Ascending aorta (tissue), 2 donors: ENCODE measurements at places on chromosomes 13 and 19. TPM values are rescaled to one million over a fixed set of nuclear protein-coding genes. Genes with fewer than 3 reads are reported as not detected.

- peak; percentile 78 for DNase-seq
- no peak overlapping the region for H3K4me3 ChIP-seq
- H3K4me1 ChIP-seq = peaks cover 2% of the 10 kb centered on the region
- peaks cover 18% of the 10 kb centered on the region for H3K36me3 ChIP-seq
- no peak overlapping the region for H3K27ac ChIP-seq
- H3K27me3 ChIP-seq = no peaks in the 10 kb centered on the region
Measured at GRCh38 chr19:46009530-46010510, 13.0 kb downstream of the PGLYRP1 start.

The CLDND2 gene
- total RNA-seq = not detected

DNA sequence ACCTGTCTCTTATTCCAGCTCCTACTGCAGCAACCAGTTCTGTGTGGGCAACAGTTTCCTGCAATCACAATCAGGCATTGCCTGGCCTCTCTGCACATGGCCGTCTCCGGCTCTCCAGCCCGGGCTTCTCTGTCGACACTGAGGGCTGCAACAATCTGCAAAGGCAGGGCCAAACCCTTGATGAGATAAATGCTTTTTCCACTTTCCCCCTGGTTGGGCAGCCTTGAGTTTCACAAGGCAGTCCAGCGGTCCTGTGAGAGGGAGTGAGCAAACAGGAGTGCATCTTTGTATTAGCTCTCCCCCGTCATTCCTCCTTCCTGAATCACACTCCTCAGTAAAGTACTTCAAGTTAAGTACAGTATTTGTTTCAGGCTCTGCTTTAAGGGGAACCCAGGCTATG lies 40.7 kb upstream of the VWA8 start:
- H3K27me3 ChIP-seq = no peaks in the 10 kb centered on the region
- H3K4me3 ChIP-seq = no peak overlapping the region
- H3K27ac ChIP-seq = no peak overlapping the region
- H3K4me1 ChIP-seq = no peaks in the 10 kb centered on the region
- no peaks in the 10 kb centered on the region for H3K36me3 ChIP-seq

The LILRA1 gene
- total RNA-seq = not detected

- peak overlapping the region; percentile 76 for H3K27ac ChIP-seq
- no peaks in the 10 kb centered on the region for H3K27me3 ChIP-seq
- DNase-seq = peak; percentile 84
- peaks cover 6% of the 10 kb centered on the region for H3K4me1 ChIP-seq
- peak overlapping the region; percentile 33 for H3K4me3 ChIP-seq
- peaks cover 5% of the 10 kb centered on the region for H3K36me3 ChIP-seq
Measured at GRCh38 chr19:36136964-36137686, 2.7 kb upstream of the CAPNS1 start.

GRCh38 chr13:44052780-44053184 lies 173.1 kb downstream of the LACC1 start:
- no peak overlapping the region for H3K4me3 ChIP-seq
- H3K36me3 ChIP-seq = no peaks in the 10 kb centered on the region
- H3K4me1 ChIP-seq = peaks cover 25% of the 10 kb centered on the region
- peak overlapping the region; percentile 11 for H3K27ac ChIP-seq
